ENCODE measurements at places on chromosomes 16 and 17. TPM values are rescaled to one million over a fixed set of nuclear protein-coding genes. Genes with fewer than 3 reads are reported as not detected.

- DNase-seq = no peak
Measured at GRCh38 chr17:65515959-65516948, 45.2 kb downstream of the AXIN2 start.

The PGAP6 gene
- 179 TPM for total RNA-seq

DNA sequence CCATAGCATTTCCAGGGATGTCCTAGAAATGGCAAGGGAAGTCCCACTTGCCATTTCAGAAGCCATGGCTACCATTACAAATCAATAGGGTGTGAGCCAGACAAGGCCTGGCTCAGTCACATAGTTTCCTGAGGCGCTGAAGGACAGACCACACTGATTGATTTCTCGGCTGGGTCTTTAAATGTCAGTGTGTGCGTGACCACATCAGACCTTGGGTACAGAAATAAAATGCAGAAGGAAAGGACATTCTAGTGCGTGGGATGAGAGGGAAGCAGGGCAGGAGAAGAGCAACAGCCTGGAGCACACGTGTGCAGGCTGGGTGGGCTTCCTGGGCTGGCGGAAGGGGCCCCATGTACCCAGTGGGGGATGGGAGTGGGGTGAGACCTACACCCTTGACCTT, 58.7 kb upstream of the LYRM9 start:
- no peak for DNase-seq

The PRSS22 gene
- total RNA-seq = 1.4 TPM

GRCh38 chr17:75404223-75404730, 1.2 kb downstream of the GRB2 start:
- DNase-seq = peak; percentile 81

DNA sequence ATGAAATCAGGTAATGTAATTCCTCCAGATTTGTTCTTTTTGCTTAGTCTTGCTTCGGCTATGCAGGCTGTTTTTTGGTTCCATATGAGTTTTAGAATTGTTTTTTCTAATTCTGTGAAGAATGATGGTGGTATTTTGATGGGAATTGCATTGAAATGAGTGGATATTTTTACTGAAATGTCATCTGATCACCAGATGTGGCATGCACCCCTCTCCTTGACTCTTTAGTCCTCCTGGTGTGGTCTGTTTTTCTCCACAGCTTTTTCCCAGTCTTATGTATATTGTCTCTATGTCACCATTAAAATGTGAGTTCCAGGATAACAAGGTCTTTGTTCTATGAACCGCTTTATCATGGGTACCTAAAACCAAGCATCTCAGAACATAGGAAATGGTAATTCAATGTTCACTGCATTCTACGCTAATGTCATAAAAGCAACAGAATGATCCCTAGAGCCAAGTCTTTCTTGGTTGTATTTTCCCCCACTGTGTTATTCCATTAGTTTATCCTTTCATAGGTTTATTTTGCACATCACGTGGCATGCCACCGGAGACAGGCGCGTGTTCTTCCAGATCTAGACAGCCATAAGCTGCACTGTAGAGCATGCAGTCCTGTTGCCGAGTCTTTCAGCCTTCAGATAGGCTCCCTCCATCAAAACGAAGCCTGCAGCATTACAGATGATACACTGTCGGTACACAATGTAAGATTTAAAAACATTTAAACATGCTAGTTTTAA, 172.5 kb downstream of the RPTOR start:
- DNase-seq = no peak
